ENCODE measurements at places on chromosomes 1 and 21. TPM values are rescaled to one million over a fixed set of nuclear protein-coding genes. Genes with fewer than 3 reads are reported as not detected.

The IGSF3 gene
- 0.11 TPM for total RNA-seq

The CD52 gene
- total RNA-seq: not detected

- no peak for DNase-seq
- peaks cover 14% of the 10 kb centered on the region for H3K4me1 ChIP-seq
- H3K27ac ChIP-seq: no peak overlapping the region
- H3K36me3 ChIP-seq: peaks cover 1% of the 10 kb centered on the region
- H3K27me3 ChIP-seq: no peaks in the 10 kb centered on the region
- H3K4me3 ChIP-seq: no peak overlapping the region
These were observed 9.1 kb downstream of the C21orf58 start for GRCh38 chr21:46314441-46315020.

DNA sequence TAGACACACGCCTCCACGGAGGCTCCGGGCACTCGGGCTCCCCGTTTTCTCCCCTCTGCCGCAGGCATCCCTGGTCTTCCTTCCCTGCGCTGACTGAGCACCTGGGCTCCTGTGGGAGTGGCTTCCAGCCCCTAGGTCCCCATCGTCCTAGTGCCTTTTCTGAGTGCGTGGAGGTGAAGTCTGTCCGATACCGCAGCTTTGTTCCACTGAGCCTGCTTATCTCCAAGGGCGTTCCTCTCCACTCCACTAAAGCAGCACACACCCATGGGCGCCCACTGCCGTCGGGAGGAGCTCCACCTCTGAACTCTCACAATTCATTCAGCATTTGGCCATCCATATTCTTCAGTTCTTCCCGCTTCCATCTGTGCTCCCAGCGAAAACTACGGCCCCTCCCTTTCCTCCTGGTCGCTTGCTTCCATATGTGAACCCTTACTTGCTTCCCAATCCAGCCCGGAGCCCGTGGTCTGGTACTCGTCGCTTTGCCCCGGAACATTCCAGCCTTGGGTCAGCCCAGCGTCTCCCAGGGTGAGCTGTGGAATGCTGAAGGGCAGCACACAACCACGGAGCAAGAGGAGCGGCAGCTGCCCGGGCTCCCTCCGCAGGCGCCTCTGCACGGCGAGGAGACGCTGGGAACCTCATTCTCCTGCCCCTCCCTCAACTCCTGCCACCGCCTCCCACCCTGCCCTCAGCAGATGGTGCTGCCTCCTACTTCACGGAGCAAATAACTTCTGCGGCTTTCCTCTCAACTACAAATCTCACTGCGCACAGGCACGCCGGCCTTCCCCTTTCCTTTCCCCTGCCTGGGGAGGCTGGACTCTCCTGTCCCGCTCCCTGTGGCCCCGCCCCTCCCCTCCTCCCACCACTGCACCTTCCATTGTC lies 27.5 kb downstream of the ATP8B2 start:
- no peak for DNase-seq
- peak overlapping the region; percentile 75 for H3K4me3 ChIP-seq
- peaks cover 13% of the 10 kb centered on the region for H3K36me3 ChIP-seq
- H3K27ac ChIP-seq: no peak overlapping the region

The LCE2A gene
- not detected for total RNA-seq

DNA sequence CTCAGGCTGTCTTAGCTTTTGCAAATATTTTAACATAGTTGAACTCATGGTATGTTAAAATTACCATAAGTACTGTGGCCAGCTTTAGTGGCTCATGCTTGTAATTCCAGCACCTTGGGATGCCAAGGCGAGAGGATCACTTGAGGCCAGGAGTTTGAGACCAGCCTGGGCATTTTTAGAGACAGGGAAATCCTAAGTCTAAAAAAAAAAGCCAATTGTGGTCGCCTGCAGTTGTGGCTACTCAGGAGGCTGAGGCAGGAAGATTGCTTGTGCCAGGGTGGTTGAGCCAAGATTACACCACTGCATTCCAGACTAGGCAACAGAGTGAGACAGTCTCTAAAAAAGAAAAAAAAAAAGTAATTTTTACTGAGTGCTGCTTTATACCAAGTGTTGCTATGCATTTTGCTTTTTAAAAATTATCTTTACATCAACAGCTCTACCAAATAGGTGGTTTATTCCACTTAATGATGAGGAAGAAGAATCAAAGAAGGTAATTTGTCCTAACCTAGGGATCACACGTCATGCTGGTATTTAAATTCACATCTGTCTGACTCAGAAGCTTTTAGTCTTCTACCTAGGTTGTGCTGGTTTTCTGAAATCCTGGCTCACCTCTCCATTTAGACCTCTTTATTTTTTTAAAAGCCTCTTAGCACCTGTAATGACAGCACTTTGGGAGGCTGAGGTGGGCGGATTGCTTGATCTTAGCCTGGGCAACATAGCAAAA lies 16.8 kb downstream of the PPP1R12B start:
- no peaks in the 10 kb centered on the region for H3K27me3 ChIP-seq
- no peak for DNase-seq
- H3K36me3 ChIP-seq: no peaks in the 10 kb centered on the region
- no peak overlapping the region for H3K4me3 ChIP-seq
- H3K27ac ChIP-seq: no peak overlapping the region

DNA sequence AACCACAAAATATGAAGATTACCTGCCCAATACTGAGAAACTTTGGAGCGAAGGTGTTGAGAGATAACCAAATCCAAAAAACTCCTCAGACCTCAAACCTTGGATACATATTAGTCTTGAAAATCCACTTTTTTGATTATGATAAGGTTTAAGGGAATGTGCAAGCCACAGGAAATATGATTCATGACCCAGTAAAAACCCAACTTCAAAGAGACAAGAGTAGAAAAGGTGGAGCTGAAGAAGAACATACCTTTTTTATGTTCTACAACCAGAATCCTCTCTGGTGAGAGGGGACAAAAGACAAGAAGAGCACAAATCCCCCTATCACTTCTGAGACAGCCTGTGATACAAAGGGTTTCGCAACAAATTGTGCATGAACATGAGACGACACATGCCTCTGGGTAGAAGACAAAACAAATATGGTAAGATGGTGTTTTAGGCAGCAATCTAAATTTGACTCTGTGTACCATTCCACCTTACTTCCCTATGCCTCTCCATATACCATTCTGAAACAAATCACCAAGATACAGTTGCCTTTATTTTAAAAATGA lies 37.3 kb downstream of the COL24A1 start:
- H3K27me3 ChIP-seq: no peaks in the 10 kb centered on the region
- no peaks in the 10 kb centered on the region for H3K4me1 ChIP-seq
- DNase-seq: no peak
- no peak overlapping the region for H3K4me3 ChIP-seq
- no peaks in the 10 kb centered on the region for H3K36me3 ChIP-seq

DNA sequence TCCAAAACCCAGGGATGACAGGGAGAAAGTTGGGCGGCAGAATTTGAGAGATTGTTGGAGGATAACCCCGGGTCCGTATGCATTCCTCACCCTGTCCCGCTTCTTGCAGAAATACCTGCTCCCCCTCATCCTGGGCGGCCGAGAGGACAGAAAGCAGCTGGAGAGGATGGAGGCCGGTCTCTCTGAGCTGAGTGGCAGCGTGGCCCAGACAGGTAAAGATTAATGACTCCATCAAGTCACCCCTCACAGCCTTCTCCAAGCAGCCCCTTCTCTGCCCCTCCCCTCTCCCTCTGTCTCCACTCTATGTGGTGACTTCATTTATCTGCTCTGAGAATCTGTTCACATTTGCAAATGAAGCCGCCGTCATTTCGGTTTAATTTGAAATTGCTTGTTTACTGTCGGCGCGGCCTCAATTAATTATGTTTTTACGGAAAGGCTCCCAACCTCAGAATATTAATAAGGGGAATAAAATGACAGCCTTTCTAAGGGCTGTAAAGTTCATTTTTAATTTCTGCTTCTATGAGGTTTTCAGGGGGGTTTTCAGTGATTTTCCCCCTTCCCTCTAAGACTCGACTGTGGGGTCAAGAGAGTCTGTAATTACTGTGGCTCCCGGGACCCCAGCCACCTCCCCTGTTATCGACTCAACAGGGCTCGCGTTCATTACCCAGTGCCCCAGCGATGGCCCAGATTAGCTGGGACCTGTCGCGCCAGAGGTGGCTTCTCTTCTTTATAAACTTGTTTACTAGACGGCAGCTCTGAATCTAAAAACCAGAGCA lies 148.3 kb downstream of the PEX14 start:
- no peaks in the 10 kb centered on the region for H3K27me3 ChIP-seq
- no peak overlapping the region for H3K4me3 ChIP-seq
- no peak for DNase-seq
- H3K27ac ChIP-seq: no peak overlapping the region
- H3K36me3 ChIP-seq: peaks cover 12% of the 10 kb centered on the region
- H3K4me1 ChIP-seq: peaks cover 10% of the 10 kb centered on the region

GRCh38 chr1:181353526-181353925 lies 129.8 kb upstream of the CACNA1E start:
- H3K36me3 ChIP-seq: no peaks in the 10 kb centered on the region
- no peak for DNase-seq
- no peak overlapping the region for H3K4me3 ChIP-seq
- H3K27me3 ChIP-seq: no peaks in the 10 kb centered on the region

GRCh38 chr1:246733704-246734103 lies 9.5 kb downstream of the SCCPDH start:
- H3K4me3 ChIP-seq: no peak overlapping the region
- H3K36me3 ChIP-seq: peaks cover 77% of the 10 kb centered on the region
- no peaks in the 10 kb centered on the region for H3K27me3 ChIP-seq
- peaks cover 18% of the 10 kb centered on the region for H3K4me1 ChIP-seq
- no peak overlapping the region for H3K27ac ChIP-seq
- no peak for DNase-seq

- no peak for DNase-seq
- H3K27ac ChIP-seq: peak overlapping the region; percentile 84
- peaks cover 73% of the 10 kb centered on the region for H3K4me1 ChIP-seq
- no peaks in the 10 kb centered on the region for H3K27me3 ChIP-seq
- peaks cover 20% of the 10 kb centered on the region for H3K36me3 ChIP-seq
These were observed 930 bp downstream of the SLC30A10 start for GRCh38 chr1:219927298-219927955.

- H3K27ac ChIP-seq: no peak overlapping the region
- no peaks in the 10 kb centered on the region for H3K4me1 ChIP-seq
- no peak for DNase-seq
- H3K27me3 ChIP-seq: 0 out of 2 replicates have a peak, but pooled peaks cover 2% of the 10 kb centered on the region
- no peaks in the 10 kb centered on the region for H3K36me3 ChIP-seq
- H3K4me3 ChIP-seq: no peak overlapping the region
These were observed 46.2 kb upstream of the CLDN14 start for GRCh38 chr21:36526104-36526503.

DNA sequence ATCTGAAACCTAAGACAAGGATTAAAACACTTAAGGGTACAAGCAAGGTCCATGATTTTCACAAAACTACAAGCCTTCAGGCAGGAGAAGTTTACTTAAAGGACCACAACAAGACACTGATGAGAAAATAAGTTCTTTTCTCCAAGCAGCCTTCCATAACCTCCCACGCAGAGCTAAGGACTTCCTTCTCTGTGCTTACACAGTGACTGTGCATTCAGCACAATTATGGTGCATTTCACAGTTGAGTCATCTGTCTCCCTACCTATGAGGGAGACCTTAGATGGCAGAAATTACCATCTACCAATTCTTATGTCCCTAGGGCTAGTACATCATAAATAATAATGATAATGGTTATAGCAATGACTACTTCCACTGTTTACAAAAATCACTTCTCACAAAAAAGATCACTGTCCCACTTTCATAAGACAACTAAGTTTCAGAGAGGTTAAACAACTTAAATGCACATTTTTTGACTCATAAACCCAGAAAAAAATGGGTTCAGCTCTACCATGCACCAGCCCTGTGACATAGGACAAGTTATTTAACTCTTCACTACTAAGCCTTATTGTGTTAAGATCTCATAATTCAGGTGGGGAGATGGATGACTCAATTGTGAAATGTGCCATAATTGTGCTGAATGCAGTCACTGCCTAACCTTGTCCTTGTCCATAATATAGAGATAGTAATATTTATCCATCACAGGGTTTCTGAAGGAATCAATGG lies 45.3 kb downstream of the TARBP1 start:
- peaks cover 11% of the 10 kb centered on the region for H3K4me1 ChIP-seq
- H3K27me3 ChIP-seq: no peaks in the 10 kb centered on the region
- no peak for DNase-seq
- no peak overlapping the region for H3K27ac ChIP-seq
- H3K36me3 ChIP-seq: peaks cover 67% of the 10 kb centered on the region
- no peak overlapping the region for H3K4me3 ChIP-seq

DNA sequence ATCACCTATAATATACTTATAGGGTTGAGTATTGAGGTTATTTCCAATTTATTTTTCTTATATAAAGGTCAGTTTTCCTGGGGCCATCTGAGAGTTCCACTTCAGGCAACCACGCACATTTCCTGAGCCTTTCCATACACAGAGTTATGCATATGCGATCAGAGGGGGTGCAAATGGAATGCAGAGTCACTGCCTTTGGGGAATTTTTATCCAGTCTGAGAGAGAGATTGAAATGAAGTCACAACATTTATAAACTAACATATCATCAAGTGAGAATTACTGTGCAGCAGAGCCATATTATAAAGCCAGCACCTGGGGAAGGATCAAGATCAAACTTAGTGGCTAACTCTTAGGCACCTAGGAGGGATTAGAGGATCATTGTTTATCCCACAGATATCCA lies 299.9 kb upstream of the PLXNA2 start:
- no peaks in the 10 kb centered on the region for H3K27me3 ChIP-seq
- no peaks in the 10 kb centered on the region for H3K4me1 ChIP-seq
- H3K36me3 ChIP-seq: no peaks in the 10 kb centered on the region
- no peak overlapping the region for H3K4me3 ChIP-seq
- no peak for DNase-seq

DNA sequence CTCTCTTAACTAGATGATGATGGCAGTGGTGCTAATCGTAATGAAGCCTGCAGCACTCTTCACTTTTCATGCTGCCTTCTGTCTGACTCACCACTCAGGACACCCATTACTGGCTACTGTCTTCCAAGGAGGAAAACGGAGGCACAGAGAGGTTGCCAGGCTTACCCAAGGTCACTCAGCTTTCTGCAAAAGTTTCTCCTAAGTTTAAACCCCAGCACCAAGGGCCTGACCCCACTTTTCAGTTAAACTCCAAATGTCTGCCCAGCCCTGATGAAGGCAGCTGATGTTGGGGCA lies 78.1 kb upstream of the RUNX3 start:
- no peak overlapping the region for H3K4me3 ChIP-seq
- DNase-seq: no peak
- no peak overlapping the region for H3K27ac ChIP-seq
- H3K27me3 ChIP-seq: peaks cover 6% of the 10 kb centered on the region
- peaks cover 47% of the 10 kb centered on the region for H3K4me1 ChIP-seq

GRCh38 chr1:198493329-198493728 lies 47.2 kb downstream of the ATP6V1G3 start:
- no peaks in the 10 kb centered on the region for H3K27me3 ChIP-seq
- H3K27ac ChIP-seq: no peak overlapping the region
- H3K4me3 ChIP-seq: no peak overlapping the region
- H3K4me1 ChIP-seq: no peaks in the 10 kb centered on the region

The CDCP2 gene
- total RNA-seq: not detected

GRCh38 chr1:183180218-183180617 lies 5.8 kb upstream of the LAMC2 start:
- H3K4me1 ChIP-seq: no peaks in the 10 kb centered on the region
- H3K27me3 ChIP-seq: no peaks in the 10 kb centered on the region
- no peak overlapping the region for H3K4me3 ChIP-seq
- no peak for DNase-seq

The PLXNA2 gene
- 0.24 TPM for total RNA-seq
